Tongue (tissue), 3 donors: ENCODE measurements at places on chromosomes 2 and 18.

- DNase-seq, result no peak
Observed at GRCh38 chr2:128726911-128727310, 408.2 kb upstream of the HS6ST1 start.

GRCh38 chr2:133755480-133756300 is 187.4 kb upstream of the NCKAP5 start:
- peak; percentile 92 for DNase-seq

DNA sequence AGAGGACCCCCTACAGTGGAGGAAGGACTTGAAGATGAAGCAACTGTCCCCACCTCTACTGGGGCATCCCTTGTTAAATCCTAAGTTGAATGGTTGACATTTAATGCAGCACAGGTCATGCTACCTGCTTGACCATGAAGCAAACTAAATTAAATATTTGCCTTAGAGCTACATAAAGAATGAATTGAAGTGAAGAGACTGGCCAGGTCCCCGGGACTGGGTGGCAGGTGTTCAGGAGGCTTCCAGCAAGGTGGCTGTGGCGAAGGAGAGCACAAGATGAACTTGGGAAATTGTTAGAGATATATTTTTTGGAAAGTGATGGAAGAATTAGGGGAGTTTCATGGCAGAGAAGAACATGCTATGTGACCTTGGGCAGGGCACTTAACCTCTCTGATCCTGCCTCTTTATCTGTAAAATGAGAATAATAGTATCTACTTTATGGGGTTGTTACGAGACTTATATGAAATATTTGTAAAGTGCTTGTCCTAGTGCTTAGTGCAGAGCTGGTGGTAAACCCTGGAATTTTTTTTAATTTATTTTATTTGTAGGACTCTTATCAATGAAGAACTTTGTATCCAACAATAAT is 37.3 kb downstream of the EFR3B start:
- no peak for DNase-seq

- DNase-seq, result peak; percentile 58
Observed at GRCh38 chr2:64951306-64951953, 37.8 kb upstream of the SLC1A4 start.

DNA sequence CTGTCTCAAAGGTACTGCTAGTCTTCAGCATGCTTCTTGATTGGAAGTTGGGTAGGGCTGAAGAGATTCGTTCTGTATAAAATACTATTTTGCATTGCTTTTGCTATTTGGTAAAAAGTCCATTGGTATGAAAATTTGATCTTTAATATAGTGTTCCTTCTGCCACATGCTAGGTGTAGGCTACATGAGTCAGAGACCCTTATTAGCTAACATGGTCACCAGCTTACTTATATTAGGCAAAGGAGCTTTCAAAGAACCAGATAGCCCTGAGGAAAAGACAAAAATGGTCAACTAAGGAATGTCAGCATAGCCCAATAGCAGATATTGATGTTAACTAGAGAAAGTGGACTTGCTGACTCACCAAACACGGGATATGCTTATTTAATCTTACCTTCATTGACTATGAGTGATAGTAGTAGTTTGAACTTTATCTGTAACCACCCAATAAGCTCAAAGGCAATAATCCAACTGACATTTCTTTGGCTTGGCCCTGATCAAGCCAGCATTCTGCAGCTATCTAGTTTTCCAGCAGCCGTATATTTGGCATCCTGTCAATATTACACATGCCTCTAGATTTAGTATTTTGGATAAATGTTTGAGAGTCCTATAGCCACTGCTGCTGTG is 110.0 kb downstream of the TPGS2 start:
- DNase-seq, result no peak

DNA sequence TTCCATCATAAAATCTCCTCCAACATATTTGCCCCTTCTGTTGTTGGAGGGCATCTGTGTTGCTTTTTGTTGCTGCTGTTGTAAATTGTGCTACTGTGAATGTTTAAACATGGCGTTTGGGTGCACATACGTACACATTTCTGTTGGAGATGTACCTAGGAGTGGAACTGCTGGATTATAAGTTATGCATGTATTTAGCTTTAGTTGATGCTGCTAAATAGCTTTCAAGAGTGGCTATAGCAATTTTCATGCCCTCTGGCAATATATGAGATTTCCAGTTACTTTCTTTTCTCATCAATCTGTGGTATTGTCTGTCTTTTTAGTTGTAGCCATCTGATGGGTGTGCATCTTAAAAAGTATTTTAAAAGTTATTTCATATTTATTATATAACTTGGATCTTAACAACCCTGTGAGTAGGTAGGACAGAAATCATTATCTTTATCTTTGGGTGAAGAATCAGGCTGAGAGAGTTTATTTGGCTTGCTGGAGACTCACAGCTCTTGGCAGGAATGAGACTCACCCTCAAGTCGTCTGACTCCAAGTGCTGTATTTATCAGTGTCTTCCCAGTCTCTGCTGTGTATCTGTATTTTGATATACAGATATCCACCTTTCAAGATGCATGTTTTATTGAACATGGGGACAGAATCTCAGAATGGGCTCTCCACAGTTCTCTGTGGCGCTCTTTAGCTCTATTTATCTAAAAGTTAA is 16.9 kb downstream of the ZNF236 start:
- no peak for DNase-seq

- no peak for DNase-seq
Observed at GRCh38 chr2:233862261-233862768, 5.9 kb downstream of the MSL3B start.

DNA sequence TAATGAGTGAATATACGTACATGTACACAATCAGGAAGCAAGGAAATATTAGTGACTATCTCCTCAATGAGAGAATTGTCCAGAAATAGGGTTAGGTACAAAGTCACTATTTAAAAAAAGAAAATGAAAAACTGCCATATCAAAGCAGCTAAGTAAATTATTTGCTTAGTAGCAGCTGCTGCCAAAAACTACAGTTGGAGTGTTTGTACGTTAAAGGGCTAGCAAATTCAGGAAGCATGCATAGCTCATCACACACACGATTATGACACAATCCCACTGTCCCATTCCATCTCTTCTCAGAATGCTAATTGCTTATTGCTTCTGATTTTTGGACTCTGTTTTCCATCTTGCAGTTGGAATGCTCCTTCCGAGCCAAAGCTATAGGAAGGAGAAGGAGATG is 2012.5 kb upstream of the LRRTM1 start:
- peak; percentile 21 for DNase-seq

DNA sequence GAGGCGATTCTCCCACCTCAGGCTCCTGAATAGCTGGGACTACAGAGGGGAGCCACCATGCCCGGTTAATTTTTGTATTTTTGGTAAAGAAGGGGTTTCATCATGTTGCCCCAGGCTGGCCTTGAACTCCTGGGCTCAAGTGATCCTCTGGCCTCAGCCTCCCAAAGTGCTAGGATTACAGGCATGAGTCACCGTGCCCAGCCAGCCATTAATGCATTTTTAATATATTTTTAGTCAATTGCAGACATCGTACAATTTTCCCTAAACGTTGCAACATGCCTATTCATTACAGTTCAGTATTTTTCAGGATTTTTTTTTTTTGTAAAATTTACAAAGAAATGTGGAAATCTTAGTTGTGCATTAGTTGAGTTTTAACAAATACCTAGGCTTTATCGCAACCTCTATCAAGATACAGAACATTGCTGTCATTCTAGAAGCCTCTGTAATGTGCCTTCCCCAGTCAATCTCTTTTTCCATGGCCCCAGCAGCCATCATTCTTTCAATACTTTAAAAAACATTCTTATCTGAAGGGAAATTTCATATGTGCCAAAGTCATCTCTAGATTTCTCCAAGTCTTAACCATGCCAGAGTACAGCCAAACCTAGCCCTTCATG is 14.7 kb downstream of the NABP1 start:
- no peak for DNase-seq

DNA sequence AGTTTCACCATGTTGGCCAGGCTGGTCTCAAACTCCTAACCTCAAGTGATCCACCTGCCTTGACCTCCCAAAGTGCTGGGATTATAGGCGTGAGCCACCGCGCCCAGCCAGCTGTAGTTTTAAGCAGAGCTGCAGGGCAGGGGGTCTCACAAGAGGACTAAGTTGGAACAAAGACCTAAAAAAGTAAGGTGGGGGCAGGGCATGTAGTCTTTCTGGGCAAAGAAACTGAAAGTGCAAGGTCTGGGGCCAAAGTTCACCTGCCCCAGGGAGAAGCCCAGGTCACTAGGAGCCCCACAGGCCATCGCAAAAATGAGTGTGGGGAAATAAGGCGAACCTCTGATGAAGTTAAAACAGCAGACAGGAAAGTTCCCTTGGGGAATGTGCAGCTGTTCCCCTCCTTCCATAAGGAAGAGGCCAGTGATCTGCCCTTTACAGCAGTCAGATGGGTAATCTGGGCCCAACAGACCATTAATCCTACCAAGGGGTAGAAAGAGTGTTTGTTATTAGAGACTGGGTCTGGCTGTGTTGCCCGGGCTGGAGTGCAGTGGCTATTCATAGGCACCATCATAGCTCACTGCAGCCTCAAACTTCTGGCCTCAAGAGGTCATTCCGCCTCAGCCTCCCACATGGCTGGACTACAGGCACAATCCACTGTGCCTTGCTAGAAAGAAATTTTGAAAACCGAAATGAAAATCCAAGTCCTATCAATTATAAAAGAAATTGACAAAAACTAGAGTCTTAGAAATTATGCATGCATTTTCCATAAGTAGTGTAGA is 2.8 kb downstream of the SCLY start:
- peak; percentile 43 for DNase-seq

DNA sequence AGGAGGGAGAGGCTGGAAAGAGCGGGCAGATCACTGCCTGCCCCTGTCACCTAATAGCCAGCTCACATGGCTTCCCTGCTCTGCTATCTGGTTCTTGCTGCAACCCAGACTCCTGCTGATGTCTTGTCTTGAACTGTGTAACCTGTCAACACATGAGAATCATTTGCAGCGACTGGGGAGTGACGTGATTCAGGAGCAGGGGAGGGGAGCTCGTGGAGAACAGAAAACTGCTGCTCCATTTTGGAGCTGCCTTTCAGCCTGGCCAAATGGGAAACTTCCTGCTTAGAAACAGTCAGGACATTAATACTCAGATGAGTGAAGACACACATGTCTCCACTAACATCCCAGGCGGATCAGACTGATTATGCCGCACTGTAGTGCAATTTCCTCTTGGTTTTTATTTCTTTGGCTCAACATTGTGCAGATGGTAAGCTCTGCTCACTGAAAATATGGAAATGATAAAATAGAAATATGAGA is 38.1 kb downstream of the RPL37A start:
- peak; percentile 78 for DNase-seq

DNA sequence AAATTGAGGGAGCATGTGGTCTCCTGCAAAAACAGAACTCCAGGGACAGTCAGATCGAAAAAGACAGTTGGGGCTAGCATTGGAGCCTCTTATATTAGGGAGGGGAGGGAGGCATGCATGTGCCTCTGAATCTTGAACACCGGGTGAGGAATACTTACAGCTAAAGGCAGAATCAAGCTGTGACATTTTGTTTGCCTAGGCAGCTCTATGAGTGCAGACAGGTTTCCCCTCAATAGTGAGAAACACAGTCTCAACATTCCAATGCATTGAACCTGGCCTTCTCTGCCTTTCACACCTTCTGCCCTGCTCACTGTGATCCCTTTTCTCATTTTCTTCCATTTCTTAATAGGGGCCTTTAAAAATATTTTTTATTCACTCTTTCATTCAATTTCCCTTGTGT is 140.4 kb downstream of the THSD7B start:
- no peak for DNase-seq

DNA sequence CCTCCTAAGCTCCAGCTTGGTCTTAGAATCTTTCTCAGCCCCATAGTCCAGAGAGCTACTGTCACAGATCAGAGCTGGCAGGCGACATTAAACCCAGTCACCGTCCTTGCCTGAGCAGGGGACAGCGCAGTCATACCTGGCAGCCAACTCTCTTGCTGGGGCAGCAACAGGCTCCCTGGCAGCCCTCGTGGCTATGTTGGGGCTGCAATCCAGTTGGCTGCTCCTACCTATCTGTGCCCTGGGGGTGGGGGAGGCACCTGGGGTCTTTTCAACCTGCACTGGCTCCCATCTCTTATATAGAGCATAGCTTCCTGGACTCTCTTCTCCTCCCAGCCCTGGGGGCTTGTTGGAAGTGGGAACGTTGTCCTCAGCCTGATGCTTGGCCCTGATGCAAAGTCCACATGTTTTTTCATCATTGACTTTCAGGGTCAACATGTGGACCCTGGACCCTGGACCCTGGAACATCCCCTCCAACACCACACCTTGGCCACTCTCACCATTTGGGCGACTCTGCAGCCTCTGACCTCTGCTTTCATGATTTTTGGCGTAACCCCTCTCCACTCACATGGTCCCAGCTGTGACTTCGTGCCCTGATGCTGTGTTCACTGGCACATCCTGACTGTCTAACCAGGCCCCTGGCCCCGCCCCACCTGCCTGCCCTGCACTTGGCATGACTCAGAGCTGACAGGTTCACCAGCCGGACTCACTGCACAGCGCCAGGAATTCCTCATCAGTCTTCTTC is 45.6 kb downstream of the ATOH8 start:
- DNase-seq, result no peak

GRCh38 chr2:241809383-241810306 is 652 bp downstream of the NEU4 start:
- no peak for DNase-seq

- no peak for DNase-seq
Observed at GRCh38 chr2:223784221-223784772, 53.1 kb downstream of the AP1S3 start.

DNA sequence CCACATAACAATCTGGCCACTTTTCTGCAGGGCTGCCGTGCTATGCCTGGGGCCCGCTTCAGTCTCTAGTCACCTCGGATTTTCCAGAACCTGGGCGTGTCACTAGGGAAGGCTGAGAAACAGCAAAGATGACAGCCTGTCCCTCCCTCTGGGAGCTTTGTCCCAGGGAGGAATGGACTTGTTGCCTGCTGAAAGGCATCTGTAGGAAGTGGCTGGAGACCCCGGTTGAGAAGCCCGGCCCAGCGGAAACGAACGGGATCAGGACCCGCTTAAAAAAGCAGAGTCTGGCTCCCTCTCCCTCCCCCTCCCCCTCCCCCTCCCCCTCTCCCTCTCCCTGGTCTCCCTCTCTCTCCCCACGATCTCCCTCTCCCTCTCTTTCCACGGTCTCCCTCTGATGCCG is 149.5 kb upstream of the ZNF516 start:
- DNase-seq, result no peak

DNA sequence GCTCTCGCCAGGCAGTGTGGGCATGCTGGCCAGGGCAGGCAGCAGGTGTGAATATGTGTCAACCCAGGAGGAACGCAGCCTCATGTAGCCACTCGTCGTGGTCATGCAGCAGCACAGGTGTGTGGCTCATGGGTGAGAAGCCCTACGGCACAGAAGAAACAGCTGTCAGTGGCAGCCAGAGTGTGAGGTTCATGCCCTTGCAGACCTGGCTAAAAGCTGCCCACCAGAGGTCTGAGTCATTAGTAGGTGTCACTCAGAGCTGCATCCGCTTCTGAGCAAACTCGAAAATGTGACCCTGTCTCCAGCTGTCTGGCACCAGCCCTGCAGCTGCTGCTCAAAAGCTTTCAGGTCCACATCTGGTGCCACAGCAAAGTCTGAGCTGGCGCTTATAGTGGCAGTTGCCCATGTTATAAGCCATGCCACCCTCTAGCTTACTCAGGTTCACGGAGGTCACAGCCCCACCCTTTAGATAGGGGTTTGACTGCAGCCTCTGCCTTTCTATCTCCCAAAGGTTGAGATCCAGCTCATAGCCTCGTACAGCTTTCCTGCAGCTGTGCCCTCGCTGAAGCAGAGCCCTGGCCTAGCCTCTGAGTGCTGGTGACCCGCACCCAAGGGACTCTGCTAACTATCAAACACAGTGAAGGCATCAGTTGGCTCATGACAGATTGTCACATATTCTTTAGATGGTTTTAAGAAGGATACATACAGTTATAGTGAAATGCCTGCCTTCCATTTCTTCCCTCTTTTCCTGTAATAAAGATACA is 195.0 kb downstream of the CCDC102B start:
- DNase-seq, result peak; percentile 14
